ENCODE measurements at places on chromosomes 6 and 20. TPM values are rescaled to one million over a fixed set of nuclear protein-coding genes. Genes with fewer than 3 reads are reported as not detected.

GRCh38 chr20:51346686-51347485 is 195.6 kb downstream of the NFATC2 start:
- no peak for DNase-seq

GRCh38 chr6:90274451-90275030 is 22.1 kb downstream of the BACH2 start:
- DNase-seq = no peak

GRCh38 chr20:25453035-25453810 is 45.8 kb downstream of the GINS1 start:
- no peak for DNase-seq

The MRAP2 gene
- total RNA-seq = 0.48 TPM

The GABRR1 gene
- not detected for total RNA-seq
